Putamen (tissue), 1 donor: ENCODE measurements at places on chromosomes 2 and 18.

DNA sequence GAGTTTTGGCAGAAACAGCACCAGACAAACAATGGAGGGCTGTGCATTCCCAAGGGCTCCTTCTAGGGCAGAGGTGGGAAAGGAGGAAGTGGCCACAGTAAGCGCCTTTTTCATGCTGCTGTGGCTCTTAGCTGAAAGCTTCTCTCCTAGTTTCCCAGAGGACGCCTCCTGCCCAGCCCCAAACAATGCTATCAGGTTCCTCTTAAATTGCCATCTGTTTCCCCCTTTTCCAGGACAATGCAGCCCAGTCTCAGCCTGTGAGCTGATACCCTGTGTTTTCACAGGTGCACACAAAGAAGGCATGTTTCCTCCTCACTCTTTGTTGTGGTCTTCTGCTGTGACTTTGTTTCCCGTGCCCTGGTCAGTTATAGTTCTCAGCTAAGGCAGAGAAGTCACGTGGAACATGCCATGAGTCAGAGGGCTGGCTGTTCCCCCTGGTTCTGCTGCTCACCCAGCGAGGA, 5.4 kb upstream of the FAM124B start:
- no peak for DNase-seq

GRCh38 chr2:164867779-164868397, 26.3 kb upstream of the COBLL1 start:
- DNase-seq: no peak

DNA sequence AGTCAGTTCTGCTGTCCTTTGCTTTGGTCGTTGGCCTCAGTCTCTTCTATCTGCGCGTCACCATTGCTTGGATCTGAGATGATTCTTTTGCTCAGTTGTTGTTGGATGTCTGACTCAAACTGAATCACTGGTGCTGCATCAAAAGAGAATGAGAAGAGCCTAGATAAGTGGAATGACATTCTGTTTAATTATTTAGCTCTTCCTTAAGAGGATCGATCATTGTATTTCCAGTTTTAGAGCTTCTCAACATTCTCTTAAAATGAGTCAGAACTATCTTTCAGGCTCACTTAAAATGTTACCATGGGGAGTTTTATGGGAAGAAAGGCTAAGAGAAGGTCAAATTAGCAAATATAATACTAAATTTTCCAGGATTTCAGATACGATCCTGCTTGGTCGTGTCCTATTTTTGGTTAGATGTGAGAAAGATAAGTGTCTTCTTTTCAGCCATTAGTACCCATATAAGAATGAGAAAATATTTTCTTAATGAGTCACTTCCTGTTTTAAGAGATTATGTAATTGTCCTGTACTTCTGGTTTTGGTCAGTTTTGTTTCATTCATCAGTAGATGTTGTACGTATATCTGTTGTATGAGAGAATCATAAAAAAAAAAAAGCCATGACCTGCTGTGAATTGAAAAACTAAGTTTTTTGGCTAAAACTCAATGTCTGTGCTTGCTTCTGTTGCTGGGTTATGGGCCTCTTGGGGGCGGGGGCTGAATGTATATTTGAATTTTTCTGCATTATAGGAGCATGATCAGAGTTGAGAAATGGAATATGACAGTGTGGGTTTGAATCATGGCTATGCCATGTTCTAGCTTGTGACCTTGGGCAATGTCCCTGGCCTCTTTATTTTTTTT, 31.6 kb upstream of the CASP10 start:
- no peak for DNase-seq

DNA sequence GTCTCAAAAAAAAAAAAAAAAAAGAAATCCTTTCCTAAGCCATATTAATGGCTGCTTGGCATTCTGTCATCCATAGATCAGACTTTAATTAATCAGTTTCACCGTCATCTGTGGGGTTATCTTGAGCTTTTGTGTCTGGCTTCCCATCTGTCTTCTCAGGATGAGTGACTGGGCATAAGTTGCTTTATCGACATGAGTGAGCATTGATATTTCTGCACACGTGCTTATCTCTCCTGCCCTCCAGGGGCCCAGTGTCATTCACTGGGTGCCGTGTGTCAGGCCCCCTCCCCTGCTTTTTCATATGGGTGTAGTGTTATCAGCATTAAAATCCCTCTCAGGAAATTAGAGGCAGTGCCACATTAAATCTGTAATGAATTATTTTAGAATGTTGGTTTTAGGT, 65.6 kb downstream of the SH3BP4 start:
- no peak for DNase-seq

DNA sequence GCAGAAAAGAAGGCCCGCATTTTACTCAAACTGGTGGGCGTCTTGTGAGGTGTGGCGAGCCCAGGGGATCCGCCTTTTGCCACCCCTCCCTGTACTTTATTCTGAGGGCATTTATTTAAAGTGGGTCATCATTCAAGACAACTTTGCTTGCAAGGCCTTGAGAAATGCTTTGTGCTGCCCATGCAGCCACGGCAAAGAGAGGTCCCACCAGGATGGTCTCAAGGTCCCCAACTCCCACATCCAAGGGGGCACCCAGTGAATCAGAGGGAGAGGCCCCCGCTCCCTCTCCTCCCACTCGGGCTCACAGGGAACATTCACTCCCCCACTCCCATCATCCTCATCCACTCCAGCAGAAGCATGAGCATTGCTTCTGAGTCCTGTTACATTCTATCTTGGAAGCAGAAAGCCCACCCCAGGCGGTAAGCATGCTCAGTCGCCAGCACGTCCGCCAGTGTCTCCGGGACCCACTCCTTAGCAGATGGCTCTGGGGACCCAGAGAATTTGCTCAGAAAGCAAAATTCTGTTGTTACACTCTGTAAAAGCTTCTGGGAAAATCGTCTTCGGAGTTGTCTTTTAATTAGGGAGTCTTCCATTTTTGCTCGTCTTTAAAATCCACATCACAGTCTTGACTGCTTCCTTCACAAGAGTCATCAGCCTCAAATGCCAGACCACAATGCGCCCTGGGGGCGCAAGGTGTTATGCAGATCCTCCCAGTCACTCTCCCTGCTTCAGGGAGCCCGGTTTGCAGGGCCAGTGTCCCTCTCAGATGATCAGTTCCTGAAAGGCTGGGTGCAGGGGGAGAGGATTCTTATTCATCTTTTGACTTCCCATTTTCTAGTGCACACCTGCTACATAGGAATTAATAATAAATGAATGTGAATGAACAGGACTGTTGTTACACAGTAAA, 99.4 kb upstream of the NCK2 start:
- DNase-seq: no peak

GRCh38 chr2:206408323-206409320, 34.7 kb upstream of the ADAM23 start:
- no peak for DNase-seq
